ENCODE measurements at places on chromosomes 3 and 15.

GRCh38 chr3:43764471-43764870 is 73.7 kb downstream of the ABHD5 start:
- no peak for DNase-seq

DNA sequence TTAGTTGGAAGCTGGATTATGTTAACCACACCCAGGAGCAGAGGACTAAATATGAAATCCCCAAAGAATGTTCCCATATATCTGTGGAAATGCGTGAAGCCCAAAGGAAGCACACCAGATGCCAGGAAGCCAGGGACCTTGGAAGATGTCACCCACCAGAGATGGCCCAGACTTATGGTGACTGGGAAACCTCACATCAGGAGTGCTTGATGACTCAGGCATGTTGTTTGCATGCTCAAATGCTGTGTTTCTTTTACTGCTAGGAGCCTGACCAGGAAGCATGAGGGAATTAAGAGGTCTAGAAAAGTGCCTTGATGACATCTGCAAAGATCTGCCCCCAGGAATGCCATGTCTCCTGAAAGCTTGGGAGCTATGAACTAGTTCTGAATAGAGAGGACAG is 109.0 kb upstream of the SLC2A2 start:
- no peak for DNase-seq

GRCh38 chr3:129084501-129084900 is 23.9 kb downstream of the GP9 start:
- DNase-seq, result no peak

- no peak for DNase-seq
Measured at GRCh38 chr3:24523215-24523614, 28.6 kb upstream of the THRB start.

GRCh38 chr3:71087143-71088018 is 496.1 kb downstream of the FOXP1 start:
- peak; percentile 91 for DNase-seq

- DNase-seq, result no peak
Measured at GRCh38 chr15:67043939-67044771, 21.2 kb upstream of the SMAD3 start.

- no peak for DNase-seq
Measured at GRCh38 chr3:176172492-176172891, 1024.8 kb downstream of the TBL1XR1 start.

DNA sequence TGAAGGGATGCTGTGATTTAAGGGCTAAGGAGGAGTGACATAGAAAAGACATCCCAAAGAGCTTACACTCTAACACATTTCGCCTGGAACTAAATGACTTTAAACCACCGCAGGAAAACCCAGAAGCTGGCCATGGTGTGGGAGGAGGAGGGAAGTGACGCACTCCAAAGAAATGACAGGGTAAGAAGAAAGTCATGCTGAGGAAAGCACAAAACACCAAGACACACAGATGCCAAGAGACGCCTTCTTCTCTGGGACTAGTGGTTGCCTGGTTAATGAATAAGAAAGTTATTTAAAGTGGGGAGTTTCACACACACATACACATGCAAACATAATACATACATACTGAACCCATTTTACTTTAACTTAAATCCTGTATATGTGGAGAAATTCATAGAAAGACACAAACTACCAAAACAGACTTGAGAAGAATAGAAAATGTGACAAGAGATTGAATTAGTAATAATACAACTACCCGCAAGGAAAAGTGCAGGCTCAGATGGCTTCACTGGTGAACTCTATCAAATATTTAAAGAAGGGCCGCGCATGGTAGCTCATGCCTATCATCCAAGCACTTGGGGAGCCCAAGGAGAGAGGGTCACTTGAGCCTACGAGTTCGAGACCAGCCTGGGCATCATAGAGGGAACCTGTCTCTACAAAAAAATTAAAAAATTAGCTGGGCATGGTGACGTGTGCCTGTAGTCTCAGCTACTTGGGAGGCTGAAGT is 125.5 kb downstream of the NSMCE3 start:
- no peak for DNase-seq

- DNase-seq, result no peak
Measured at GRCh38 chr3:75303741-75304140, 360.4 kb upstream of the FRG2C start.

- DNase-seq, result no peak
Measured at GRCh38 chr3:30289324-30289723, 317.1 kb upstream of the TGFBR2 start.

- no peak for DNase-seq
Measured at GRCh38 chr3:30608598-30608947, 2.2 kb downstream of the TGFBR2 start.

DNA sequence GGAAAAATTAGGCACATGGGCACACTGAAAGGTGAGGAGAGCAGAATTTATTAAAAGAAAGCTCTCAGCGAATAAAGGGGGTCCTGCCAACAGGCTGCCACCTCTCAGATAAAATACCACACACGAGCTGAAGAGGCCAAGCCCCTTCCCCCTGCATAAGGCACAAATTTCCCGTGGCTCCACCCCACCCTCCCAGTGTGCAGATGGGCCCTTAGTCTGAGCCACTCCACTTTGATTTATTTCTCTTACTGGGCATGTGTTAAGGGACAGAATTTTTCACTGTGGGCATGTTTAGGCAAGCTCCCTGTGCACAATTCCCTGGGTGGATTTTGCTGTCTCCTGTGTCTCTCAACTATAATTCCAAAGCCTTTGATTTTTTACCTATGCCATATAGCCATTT is 409.8 kb downstream of the TBL1XR1 start:
- no peak for DNase-seq

DNA sequence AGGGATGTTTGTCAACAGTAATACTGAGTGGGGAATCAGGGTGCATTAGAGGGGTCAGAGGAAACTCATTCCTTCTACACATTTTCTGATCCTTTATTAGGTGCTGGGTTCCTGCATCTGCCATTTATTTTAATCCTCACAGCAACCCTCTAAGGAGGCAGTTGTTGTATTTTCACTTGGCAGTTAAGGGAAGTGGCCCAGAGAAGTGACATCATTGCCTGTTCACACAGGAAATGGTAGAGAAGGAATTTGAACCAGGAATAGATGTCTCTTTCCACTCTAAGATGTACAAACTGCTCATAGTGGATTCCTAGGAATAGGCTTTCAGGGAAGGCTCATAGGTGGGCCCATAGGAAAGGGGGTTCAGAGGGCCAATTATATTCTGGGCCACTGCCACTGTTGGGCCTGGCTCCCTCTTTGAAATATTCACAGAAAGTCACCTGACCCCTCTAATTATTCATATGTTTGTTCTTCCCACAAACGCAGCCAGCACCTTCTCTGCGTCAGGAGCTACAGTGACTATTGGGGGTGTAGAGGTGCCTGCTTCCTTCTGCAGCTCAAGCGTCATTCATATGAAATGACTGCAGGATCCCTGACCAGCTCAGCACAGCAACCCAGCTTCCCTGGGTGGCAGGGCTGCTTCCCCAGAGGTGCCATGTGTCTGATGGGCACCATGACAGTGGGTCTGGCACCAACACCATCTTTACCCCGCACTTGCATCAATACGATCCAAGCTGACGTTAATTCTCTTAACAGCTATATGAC is 163.9 kb upstream of the SMAD3 start:
- DNase-seq, result no peak

DNA sequence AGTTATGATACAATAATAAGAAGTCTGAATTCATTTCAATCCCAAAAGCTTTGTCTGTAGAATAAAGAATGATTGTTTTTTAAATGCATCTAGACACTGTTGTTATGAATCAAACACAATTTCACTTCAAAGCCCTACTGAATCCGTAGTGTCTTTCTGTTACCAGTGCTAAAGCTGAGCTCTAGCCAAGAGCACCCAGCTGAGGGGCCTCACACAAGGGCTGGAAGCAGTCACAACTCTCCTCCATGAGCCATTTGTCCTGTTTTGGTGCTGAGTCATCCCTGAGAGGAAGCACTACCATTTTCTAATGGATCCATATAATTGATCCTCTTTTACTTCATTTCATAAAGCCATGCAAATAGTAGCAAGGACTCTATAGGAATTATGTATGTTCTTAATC is 158.2 kb upstream of the ANKRD28 start:
- DNase-seq, result no peak

- no peak for DNase-seq
Measured at GRCh38 chr15:44802336-44802735, 66.0 kb downstream of the TRIM69 start.

DNA sequence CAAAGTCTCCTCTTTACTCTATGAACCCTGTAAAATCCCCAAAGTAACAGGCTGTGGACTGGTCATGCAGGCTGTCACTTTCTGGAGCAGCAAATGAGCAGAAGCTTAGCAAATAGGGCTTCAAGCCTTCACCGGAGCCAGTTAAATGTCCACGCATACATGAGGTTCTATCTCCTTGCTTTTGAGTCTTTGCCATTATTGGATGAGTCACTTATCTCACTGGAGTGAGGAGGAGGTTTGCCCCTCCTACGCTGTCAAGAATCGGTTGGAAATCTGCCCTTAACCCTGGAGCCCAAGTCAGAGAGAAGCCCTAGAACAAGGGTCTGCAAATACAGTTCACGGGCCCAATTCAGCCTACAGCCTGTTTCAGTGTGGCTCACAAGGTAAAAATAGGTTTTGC is 126.1 kb upstream of the CTNNB1 start:
- no peak for DNase-seq

DNA sequence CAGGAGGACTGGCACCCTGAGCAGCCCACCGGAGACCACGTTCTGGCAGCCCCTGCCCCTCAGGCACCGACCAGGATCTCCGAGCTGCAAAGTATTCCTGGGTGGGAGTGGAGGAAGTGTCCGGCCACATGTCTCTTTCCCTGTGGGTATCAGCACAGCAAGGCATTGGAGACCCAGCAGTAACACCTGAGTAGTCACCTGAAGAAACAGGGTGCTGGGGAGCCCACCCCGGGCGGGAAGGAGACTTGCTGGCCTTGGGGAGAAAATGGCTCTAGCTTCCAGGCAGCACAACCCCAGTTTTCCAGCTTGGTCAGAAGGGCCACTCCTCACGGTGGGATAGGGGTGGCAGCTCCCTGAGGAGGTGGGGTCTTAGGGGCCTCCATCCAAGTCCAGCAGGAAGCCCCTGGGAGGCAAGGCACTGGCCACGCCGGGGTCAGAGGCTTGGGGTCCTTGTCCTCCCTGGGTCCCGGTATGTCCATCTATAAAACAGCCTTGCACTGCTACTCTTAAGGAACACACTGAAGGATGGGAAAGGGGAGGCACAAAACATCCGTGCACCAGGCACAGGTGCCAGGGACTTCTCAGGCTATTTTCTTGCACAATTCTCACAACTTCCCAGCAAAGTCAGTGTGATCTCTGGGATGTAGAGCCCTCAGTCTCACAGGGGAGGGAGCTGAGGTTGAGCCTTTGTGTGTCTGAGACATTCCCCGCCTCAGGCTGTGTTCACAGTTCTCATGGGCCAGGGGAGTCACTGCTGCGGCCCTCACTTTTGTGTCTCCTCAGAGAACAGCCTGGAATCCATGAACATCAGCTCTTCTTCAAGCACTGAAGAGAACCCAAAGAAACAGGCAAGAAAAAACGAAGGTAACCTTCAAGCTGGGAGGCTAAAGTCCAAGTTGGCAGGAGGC is 11.9 kb downstream of the CFAP100 start:
- no peak for DNase-seq

GRCh38 chr3:175186511-175186910 is 327.4 kb downstream of the NAALADL2 start:
- DNase-seq, result no peak

- no peak for DNase-seq
Measured at GRCh38 chr15:25944386-25944785, 81.3 kb upstream of the ATP10A start.

DNA sequence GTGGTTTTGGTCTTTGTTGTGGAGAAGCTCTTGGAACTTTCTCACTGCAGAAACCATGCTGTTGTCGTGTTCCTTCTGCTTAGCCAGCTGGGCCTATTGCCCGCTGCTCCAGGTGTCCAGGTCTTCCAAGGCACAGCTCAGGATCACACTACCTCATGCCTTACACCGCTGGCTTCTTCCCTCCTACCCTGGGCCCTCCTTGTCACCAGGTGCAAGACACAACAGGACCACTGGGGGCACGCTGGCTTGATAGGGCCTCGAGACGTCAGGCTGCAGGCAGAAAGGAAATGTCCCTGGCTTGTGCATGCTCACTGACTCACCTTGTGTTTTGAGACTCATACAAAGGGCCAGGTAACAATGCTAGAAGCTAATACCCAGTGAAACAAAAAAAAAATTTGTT is 32.3 kb downstream of the PAQR9 start:
- DNase-seq, result no peak

DNA sequence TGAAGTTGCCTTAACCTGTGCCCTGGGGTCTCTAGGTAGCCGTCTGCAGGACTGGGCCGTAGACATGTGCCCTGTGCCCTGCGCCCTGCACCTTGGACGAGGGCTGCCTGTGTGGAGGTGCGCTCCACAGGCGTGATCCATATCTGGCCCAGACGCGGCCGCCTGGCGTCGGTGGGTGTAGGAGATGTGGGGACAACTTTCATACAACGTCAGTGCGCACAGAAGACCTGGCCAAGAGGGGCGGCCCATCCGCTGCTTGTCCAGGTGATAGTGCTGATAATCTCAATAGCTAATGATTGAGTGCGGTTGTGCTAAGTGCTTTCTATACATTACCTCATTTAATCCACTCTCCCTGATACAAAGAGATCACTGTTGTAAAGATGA is 665 bp upstream of the RASGRP1 start:
- no peak for DNase-seq
